ENCODE measurements at places on chromosomes 7 and 10.

- no peak for DNase-seq
Observed at GRCh38 chr7:115851291-115851690, 179.3 kb downstream of the TFEC start.

DNA sequence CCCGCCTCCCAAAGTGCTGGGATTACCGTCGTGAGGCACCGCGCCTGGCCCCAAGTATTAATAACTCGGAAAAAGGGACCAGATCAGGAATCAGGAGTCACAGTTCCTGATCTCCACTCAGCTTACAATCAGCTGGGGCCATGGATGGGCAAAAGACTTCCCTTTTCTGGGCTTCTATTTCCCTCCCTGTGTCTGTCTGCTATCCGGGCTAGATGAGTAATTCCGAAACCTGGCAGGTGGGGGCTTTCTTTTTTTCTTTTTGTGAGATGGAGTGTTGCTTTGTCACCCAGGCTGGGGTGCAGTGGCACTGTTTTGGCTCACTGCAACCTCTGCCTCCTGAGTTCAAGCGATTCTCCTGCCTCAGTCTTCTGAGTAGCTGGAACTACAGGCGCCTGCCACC, 11.6 kb downstream of the RPS24 start:
- no peak for DNase-seq

GRCh38 chr7:5773661-5774086, 7.8 kb downstream of the RNF216 start:
- DNase-seq: peak; percentile 75

- no peak for DNase-seq
Observed at GRCh38 chr7:77887567-77887966, 89.0 kb downstream of the PHTF2 start.

DNA sequence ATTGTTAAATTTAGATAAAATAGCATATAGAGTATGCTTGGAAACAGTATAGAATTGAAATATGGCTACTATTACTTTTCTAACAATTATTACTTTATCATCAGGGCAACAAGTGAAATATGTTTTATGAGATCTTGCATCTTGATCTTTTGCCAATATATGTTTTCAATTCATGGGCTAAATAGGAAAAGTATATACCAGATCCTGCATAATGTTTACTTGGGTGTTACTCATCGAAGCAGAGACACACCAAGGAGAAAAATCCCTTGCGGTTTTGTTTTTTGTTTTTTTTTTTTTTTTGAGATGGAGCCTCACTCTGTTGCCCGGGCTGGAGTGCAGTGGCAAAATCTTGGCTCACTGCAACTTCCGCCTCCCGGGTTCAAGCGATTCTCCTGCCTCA, 541.4 kb downstream of the SUGCT start:
- no peak for DNase-seq

GRCh38 chr10:99834410-99834809, 52.0 kb downstream of the ABCC2 start:
- no peak for DNase-seq

- DNase-seq: no peak
Observed at GRCh38 chr10:30231071-30231652, 117.9 kb downstream of the MTPAP start.

- DNase-seq: no peak
Observed at GRCh38 chr7:41116337-41116736, 586.6 kb downstream of the INHBA start.

- no peak for DNase-seq
Observed at GRCh38 chr7:117323851-117324711, 1.2 kb upstream of the WNT2 start.

DNA sequence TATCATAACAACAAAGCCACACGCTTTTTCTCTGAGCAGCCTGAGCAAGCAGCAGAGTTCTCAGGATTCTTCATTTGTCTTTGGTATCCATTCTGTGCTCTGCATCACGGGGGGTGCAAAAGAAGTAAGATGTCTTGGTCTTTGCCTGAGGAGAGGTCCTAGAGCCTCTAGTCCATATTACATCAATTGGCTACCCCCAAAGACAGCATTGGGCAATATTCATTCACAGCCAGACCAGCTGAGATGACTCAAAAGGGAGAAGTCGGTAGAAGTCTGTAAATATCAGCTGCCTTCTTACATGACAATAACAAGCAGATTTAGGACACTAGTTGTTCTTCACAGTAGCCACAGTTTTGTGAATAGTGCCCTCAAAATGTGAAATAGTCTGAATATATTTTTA, 66.6 kb downstream of the FZD1 start:
- no peak for DNase-seq

DNA sequence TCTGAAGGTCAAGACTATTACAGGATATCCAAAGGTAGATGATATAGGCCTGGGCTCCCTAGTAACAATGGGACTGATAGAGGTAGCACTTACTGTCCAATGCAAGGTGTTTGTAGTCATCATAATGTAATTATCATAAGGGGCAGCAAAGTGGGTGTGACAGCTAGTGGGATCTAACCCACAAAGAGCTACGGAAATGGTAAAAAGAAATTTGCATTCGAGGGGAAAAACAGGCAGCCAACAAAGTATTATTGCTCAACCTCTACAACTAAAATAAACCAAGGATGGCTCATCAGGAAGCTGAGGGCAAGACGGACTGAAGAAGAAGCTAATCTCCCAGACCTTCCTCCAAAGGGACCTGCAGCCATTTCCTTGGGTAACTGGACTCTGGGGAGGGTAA, 211.0 kb downstream of the WDR11 start:
- DNase-seq: no peak

GRCh38 chr10:126060261-126060931, 164.0 kb downstream of the FANK1 start:
- DNase-seq: no peak

DNA sequence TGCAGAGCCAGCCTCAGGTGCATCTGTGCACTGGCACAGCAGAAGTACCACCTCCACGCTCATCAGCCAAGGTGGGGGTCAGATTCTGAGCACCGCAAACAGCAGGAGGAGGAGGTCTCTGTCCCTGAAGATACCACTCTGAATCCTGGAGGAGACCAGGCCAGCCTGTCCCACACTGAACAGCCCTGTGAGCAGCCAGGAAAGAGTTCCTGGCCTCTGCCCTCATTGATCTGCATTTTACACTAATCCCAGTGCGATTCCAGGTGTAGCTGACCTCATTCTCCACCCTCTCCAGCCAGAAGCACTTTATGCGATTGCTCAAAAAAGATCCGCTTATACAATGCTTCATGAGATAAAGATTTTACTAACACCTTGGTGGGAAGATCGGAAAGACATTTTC, 99.1 kb upstream of the CACUL1 start:
- no peak for DNase-seq

DNA sequence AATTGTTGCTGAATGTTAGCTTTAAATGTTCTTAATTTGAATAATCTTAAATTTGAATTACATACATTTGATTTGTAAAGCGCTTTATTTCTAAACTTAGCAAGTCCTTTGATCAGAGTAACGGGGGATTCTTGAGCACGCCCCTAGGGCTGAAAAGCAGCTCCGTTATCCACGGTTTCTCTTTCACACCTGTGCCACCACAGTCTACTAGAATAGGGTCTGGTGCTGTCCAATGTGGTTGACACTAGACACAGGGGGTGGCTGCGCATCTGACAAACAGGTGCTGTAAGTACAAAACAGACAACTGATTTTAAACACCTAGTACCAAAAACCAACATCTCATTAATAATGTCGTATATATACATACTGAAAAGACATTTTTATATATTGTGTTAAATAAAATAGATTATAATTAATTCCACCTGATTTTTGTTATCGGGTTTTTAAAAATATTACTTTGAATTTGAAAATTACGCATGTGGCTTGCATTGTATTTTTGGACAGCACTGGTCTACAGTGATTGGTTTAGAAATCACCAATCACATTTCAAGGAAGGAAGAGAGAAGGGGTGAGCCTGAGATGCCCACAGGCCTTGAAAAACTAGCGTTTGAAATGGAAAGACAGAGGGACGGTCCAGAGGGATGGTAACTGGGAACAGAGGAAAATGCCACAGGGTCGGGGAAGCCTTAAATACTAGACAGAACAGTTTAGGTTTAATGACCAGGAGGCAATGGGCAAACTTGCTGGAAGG, 7.3 kb downstream of the SEPHS1 start:
- DNase-seq: no peak

DNA sequence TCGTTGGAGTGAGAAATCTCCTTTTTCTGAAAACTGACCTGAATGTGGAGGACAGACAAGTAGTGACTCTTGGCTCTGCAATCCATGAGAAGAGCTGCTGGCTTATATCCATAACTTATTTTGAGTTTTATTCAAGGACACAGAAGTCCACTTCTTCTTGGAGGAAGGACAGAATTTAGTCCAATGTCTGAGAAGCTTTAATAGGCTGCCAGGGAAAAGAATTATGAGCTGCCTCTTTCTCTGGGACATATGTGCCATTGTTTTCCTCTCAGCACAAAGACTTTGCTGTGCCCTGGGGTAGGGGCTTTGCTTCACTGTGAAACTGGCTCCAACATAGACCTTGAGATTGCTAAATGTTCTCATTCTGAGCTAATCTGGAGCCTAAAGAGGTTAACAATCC, 20.5 kb upstream of the AOC1 start:
- no peak for DNase-seq

DNA sequence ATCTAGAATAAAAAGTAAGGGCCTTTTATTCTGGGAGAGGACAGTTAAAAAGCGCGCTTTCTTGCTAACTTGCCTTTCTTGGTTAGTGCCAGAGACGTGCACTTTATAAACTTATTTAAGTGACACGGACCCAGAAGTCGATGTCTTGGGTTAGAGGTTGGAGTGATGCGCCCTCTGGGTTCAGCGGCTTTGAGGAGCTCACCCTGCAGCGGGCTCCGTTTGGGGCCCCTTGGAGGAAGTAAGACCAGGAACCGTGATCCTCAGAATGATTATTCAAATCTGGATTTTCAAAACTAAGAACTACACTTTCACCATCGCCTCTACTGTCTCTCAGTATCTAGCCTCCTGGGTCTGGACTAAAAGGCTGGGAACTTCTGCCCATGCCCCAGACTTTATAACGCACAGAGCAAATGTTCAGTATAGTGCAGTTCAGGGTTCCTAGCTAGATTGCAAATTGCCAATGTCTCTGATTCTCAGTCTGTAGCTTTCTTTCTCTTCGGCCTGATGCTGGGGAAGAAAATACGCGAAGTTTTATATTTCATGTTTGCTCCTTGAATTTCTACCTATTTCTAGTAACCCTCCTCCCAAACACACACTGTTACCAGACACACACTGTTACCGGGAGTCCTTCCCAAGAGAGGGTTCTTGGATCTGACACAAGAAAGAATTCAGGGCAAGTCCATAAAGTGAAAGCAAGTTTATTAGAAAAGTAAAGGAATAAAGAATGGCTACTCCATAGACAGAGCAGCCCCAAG, 18.6 kb upstream of the SMO start:
- DNase-seq: peak; percentile 33

DNA sequence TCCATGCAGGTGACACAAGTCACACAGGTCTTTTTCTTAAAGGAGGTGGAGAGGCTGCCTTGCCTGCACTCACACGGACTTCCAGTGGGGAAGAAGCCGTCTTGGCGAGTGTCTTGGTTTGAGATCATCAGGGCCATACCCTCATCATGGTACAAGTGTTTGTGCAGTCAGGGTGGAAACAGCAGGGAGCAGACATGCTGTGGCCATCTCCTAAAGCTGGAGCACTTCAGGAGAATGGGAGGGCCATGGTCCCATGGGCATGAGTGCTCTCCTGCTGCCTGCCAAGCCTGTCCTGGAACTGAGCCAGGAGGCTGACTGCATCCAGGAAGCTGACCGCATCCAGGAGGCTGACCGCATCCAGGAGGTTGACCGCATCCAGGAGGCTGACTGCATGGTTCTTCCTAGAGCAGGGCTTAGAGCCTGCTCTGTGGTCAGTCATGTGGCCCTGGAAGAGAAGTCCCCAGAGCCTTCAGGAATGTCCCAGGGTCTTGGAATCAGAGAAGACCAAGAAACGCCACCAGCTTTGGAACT, 98.4 kb downstream of the ADARB2 start:
- DNase-seq: no peak

DNA sequence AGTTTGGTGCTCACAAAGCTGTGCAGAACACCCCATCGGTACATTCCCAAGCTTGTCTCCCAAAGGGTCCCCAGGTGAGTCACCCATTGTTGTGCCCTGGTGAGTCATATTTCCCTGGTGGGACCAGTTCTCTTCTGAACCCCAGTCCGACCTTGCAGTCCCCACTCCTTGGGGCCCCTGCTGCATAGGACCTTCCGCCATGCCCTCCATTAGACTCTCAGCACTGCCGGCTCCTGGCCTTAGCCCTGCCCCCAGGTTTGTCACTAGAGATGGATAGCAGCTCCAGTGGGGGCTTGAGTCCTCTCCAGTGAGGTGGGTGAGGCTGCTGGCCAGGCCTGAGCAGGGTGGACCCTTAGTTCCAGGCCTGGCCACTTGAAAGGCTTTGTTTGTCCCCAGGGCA, 80.5 kb upstream of the MKI67 start:
- no peak for DNase-seq

- no peak for DNase-seq
Observed at GRCh38 chr10:4851846-4852245, 25.8 kb downstream of the AKR1E2 start.

DNA sequence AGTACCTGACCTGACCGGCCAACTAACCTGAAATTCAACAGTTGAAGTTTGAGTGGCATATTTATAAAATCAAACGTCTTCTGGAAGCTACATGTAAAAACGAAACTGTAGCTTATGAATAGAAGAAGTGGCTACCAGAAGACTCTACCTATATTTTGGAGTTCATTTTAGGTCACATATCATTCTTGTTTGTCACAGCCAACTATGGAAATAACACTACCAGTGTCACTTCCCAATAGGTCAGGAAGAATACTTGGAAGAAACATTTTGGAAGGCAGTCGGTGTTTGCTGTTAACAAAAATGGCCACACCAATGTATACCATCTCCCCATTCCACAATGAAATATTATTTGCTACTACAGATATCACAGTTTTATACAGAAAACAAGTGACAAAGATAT, 12.6 kb downstream of the TWIST1 start:
- DNase-seq: no peak

- no peak for DNase-seq
Observed at GRCh38 chr10:78985973-78986818, 82.6 kb upstream of the ZMIZ1 start.

GRCh38 chr7:22601003-22601402, 101.0 kb upstream of the STEAP1B start:
- DNase-seq: no peak

Measured in activated naive CD8-positive, alpha-beta T cell treated with anti-CD3 and anti-CD28 coated beads, Interleukin-2, amount 50 U/mL, for 24 hours (primary cell).